C1 segment of cervical spinal cord (tissue), 14 donors: ENCODE measurements at places on chromosomes 5 and 9.

GRCh38 chr5:108989761-108990392 lies 242.2 kb downstream of the FER start:
- DNase-seq, result no peak

- no peak for DNase-seq
These were observed 88.8 kb upstream of the EQTN start for GRCh38 chr9:27385606-27386322.

DNA sequence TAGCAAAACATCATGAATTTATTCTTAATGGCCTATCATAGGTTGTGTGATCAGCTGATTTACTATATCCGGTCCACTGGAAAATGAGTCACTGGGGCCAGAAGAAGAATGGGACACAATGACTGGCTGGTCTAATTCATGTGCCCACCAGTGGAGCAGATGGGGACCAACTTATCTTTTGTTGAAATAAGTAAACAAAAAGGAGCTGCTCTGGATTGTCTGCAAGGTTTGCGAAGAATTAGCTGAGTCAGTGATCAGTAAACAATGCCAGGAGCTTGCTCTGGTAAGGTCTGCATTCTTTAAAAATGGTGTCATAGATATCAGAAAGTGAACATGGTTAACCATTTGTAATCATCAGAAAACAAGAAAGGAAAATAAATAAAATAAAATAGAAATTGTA lies 128.0 kb downstream of the RASEF start:
- no peak for DNase-seq

DNA sequence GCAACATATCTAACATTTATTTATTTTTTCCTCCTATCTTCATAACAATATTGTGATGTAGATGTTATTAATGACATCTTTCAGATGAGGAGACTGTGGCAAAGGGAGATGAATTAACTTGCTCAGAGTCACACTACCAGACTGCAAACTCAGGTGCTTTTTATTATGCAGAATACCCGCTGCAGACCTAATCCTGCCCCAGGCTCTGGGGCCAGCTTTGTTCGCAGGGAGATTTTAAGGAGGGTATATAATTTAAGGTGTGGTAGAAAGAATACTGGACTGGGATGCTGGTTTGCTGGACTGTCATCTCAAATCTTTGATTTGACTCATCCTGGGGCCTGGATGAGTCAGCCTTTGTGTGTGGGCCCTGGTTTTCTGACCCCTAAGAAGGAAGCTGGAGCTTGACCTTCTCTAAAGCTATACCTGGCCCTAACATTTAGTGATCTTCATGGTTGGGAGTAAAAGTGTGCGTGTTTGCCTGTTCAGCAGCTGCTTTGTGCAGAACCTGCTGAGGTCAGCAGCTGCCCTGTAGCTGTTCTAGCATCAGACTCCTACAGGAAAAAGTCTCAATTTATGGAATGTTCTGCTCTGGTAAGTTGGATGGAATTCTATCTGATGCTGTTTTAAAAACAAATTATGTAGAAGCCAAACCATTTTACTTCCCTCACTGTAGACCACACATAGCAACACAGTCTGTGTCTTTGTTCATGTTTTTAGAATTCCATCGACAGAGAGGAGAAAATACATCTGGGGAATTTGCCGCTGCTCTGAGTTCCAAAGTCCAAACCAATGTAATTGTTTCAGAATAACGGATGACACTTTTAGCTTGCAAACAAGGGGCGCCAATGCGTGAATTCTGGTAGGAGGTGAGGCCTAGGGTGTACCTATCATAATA lies 4.5 kb downstream of the SLC36A1 start:
- DNase-seq, result no peak

DNA sequence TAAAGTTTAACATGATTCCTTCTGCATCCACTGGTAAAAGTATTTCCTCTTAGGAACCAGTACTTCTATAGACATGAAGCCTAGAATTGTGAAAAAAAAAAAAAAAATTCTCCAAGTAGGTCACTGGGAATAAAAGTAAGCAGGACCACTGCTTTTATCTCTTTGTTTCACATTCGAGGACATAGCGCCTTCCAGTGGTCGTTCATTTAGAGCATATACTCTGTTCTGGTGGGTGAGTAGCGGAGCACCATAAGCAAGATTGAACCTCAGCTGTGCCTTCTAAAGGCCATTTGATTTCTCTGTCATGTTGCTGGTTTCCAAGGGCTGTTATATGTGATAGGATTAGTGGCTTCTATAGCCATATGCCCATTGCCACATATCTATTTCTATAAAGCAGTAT lies 393.1 kb downstream of the TMEM232 start:
- DNase-seq, result no peak

DNA sequence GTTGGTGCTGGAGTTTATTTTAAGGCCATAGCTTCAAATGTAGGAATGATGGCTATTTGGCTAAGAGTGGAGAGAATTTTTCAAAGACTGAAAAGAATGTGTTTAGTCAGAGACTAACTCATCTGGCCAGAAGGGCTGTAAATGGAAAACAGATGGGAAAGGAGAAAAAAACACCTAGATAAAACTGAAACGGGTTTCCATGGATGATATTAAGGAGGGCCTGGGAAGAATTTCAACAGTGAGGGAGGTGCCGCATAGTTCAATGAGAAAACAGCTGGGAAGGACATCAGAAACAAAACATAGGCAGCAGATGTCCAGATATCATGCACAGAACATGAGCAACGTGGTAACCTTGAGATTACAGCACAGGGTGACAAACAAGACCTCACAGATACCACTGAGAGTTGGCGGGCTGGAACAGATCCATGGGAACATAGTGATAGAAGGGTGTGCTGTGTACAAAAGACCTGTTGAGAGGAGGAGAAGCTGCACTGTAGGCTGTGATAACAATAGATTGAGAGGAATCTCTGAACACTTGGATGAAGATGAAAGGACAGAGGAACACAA lies 31.2 kb upstream of the RAD23B start:
- DNase-seq, result no peak

DNA sequence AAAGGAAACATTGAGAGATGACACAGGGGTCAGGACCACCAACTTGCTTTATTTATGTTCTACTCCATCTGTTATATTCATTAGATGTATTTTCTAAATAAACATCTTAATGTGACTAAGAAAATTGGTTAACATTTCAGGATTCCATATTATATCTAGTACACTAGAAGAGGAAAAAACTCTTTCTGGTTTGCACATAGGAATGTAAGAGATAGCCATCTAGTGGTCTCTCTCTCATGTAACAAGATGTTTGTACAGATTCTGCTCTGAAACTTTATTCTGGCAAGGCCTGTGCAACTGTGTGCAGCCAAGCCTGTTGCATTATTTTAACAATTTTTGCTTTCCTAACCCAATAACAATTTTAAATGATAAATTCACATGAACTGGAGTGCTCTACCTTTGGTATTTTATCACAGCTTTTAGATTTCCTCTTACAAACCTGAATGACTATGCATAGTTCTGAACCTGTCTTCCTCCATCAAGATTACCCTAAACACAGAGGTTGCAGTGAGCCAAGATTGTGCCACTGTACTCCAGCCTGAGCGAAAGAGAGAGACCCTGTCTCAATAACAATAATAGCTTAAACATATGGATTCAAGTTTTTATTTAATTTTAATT lies 148.2 kb downstream of the GIN1 start:
- no peak for DNase-seq

DNA sequence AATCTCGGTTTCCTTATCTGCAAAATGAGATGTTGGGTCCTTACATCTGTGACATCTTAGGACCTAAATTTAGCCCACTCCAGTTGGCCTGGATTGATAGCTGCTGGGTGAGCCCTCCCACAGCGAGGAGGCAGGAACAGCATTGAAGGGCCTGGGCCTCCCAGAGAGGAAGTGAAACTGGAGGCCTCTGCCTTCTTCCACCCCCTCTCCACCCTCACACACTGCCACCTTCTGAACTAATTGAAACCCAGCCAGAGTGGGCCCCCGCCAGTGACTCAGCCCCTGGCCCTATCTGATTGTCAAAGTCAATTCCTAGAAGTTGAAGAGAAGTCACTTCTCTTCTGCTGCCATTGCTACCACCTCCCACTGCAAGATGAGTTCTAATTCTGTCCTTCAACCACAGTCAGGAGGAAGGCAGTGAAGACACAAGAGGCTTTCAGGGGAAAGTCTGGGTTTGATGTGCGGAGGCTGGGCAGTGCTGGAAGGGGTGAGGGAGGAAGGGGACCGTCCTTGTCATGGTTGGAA lies 55.2 kb upstream of the NEK6 start:
- DNase-seq, result no peak

GRCh38 chr5:163407034-163407655 lies 30.2 kb upstream of the CCNG1 start:
- DNase-seq, result no peak

DNA sequence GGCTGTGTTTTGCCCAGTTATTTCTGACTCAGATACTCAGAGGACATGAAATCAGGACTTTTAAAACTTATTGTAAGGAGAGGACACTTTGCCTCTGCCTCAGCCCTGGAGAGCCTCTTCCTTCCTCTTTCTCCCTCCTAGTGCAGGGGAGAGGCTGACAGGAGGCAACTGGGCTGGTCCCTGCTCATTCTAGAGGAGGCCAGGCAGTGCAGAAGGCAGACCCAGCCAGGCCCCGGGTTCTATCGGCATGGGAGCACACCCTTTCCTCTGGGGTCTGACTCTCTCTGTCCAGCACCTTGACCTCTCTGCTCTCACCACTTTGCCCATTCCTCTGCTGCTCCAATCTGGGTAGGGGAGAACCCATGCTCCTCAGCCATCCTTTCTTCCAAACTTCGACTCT lies 16.0 kb upstream of the SMIM32 start:
- DNase-seq, result no peak

DNA sequence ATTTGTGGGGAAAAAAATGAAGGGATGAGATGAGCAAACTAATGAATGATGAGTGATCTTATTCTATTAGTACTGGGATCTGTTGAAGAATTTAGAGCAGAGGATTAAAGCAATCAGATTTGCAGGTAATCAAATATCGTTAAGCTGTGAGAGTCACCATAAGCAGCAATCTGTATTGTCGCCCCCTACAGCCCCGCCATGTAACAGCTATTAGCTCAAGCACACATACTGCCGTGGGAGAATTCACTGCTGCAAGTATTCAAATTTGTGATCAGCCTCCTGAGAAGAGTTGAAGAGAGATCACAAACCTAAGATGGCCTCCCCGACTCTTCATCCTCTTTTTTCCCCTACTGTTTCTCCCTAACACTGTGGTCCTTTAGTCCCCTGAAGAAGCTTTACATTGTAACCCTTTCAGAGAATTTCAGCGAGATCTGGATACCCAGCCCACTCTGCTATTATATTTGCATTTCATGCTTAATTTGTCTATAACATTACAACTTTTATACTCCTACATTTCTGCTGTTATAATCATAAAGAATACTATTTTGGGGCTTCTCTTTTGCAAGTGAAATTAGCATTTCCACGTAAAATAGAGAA lies 28.5 kb upstream of the PHF24 start:
- no peak for DNase-seq

DNA sequence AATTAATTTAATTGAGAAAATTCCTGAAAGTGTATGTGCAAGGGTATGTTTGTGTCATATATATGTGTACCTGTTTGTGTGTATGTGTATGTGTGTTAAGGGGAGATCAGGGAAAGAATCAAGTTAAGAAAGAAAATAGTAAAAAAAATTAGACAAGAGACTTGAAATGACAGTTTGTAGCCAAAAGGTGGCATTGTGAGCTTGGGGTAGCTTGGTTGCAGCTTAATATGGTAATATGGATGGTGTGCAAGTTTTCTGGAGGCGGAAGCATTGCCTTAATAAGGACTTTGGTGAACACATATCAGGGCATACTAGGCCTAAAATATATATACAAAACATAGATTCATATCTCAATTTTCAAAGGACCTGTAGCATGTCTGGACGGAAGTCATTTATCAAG lies 129.9 kb downstream of the INSYN2B start:
- no peak for DNase-seq

- DNase-seq, result no peak
These were observed 93.4 kb downstream of the OSTF1 start for GRCh38 chr9:75181750-75182149.

DNA sequence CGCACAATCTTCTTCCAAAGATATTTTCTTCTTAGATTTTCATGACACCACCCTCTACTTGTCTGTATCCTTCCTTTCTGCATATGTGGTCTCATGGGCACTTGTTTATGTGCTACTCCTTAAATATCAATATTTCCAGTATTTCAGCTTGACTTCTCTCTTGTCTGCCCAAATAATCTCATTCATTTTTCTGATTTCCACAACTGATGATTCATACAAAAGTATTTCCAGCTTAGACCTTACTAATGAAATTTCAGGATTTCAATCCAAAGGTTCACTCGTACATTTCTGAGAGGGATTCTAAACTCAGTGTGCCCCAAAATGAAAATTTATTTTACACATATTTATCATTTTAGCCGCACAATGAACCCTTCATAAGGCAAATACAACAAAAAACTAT lies 928.9 kb upstream of the C9orf72 start:
- no peak for DNase-seq

GRCh38 chr5:54150841-54151240 lies 159.5 kb downstream of the ARL15 start:
- no peak for DNase-seq

GRCh38 chr9:18910435-18910834 lies 122.6 kb downstream of the SAXO1 start:
- no peak for DNase-seq

- DNase-seq, result no peak
These were observed 461.3 kb downstream of the SPOCK1 start for GRCh38 chr5:137037848-137038247.

- no peak for DNase-seq
These were observed 26.6 kb downstream of the PALM2AKAP2 start for GRCh38 chr9:109806506-109807115.

DNA sequence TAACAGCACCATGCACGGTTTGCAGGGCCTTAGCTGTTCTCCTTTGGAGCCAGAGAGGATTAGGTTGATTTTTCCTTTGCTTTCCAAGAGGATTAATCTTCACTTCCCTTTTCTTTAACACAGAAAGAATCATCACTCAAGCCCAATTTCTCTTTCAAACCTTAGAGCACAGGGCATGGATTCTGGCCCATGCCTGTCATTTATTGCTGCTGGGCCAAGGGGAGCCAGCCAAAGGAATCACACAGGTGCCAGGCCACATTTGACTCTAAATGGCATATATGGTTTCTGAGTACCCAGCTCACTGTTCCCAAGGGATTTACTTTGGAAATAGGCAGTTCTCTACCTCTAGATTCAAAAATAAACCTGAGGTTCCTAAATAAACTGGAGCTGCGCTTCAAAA lies 58.3 kb downstream of the FBXL7 start:
- no peak for DNase-seq

DNA sequence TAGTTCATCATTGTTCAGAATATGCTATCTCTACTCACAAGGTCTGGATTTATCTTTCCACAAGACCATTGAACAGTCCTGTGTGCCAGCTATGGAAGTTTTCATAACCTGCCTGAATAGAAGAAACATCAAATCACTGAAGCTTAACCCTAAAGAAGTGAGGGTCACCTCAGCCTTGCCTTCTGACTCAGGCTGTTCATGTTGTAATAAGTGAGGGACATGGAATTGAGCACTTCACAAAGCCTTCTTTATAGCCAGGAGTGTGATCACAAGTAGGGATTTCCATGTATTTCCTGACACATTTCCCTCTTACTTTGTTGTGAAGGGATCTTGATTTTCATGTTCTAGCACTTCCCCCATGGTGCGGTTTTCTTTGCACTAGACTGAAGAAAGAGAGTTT lies 577.5 kb upstream of the WWC1 start:
- no peak for DNase-seq
